ENCODE measurements at places on chromosomes 5 and 9. TPM values are rescaled to one million over a fixed set of nuclear protein-coding genes. Genes with fewer than 3 reads are reported as not detected.
A peak's percentile ranks its signal among the peaks of the same experiment; 100 is the strongest.

Gene RGS3
- 18.3 TPM for total RNA-seq

Gene ECSCR
- 1.0 TPM for total RNA-seq

Gene DELE1
- total RNA-seq, result 32.5 TPM

Gene C5orf34
- total RNA-seq, result 0.55 TPM

Gene SARDH
- 8.9 TPM for total RNA-seq

Gene ITK
- total RNA-seq, result 0.81 TPM

Gene LCN6
- total RNA-seq, result not detected

Gene KIF24
- total RNA-seq, result 0.41 TPM

Gene PCSK1
- total RNA-seq, result 4.8 TPM

Gene PHPT1
- total RNA-seq, result 75.2 TPM

DNA sequence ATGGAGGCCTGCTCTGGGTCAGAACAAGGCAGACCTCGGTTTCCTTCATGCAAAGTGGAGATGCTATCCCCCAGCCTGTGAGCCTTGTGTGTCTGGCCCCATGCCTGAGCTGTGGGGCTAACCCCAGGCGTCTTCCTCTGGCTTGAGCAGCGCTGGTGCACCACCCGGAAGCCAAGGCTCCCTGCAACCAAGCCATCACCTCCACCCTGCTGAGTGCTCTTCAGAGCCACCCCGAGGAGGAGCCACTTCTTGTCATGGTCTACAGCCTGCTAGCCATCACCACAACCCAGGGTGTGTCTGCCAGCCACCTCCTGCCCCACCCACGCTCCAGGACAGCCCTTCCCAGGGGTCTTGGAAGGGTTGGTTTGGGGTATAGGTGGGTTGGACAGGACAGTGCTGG is 16.2 kb downstream of the REXO4 start:
- DNase-seq, result no peak

DNA sequence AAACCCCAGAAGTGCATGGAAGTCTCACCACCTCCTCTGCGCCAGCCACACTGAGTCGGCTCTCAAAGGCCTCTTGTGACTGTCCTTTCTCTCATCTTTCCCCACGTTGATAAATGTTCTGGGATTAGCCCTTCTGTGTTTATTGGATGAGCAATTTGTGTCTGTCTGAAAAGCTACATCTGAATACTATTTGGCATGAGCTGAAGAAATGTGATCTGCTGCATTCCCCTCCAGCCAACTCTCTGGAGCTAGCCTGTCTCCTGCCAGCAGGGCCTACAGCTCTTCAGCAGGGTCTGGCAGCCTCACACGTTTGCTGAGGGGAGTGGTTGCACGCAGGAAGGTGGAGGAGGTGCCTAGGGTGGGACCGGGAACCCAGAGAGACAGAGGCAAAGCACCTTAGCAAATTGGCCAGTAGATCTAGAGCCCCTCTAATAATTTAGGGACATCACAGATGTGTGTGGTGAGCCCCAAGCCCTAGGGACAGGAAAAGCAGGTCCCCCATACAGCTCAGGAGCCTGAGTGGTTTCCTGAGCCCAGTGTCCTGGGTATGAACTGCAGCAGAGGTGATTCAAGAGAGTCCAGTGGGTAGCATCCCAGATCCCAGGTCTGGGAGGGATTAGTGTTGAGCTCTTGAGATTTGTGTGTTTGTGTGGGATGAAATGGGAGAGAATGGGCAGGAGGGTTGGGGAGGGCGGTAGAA is 20.5 kb upstream of the B4GALT1 start:
- DNase-seq, result no peak

DNA sequence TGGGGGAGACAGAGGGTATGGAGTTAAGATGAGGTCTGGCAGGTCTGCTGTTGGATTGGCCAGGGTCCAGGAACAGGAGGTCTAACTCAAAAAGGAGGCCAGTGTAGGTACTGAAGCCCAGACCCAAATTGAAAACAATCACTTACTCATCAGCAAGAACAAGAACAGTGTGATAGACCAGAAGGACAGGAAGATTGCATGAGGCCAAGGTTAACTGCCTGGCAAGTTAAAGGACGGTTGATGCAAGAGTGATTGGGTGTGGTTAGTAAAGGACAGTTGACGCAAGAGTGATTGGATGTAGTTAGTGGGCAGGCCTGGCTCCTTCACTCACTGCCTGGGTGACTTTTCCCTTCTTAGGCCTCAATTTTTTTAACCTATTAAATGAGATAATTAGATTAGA is 132.6 kb downstream of the PDZD2 start:
- DNase-seq, result no peak

GRCh38 chr5:54049963-54050362 is 260.4 kb downstream of the ARL15 start:
- no peak for DNase-seq

GRCh38 chr5:43390471-43390870 is 21.7 kb downstream of the CCL28 start:
- DNase-seq, result no peak

DNA sequence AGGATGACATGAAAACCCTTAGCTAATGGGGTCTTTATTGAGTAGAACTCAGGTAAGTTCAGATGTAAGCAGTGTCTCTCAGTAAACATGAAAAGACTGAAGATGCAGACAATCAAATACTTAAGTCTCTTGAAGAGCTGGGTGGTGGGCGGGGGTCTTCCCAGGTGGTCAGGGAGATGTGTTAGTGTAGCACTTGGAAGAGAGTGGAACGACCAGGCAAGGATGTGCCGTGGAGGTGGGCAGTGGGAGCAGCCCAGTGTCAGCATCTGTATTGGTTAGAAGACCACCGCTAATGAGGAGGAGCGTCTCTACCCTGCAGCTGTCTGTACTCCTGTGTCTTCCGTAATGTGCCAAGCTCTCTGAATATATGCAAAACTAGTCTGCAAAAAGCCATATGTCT is 4.4 kb downstream of the S1PR3 start:
- DNase-seq, result no peak

DNA sequence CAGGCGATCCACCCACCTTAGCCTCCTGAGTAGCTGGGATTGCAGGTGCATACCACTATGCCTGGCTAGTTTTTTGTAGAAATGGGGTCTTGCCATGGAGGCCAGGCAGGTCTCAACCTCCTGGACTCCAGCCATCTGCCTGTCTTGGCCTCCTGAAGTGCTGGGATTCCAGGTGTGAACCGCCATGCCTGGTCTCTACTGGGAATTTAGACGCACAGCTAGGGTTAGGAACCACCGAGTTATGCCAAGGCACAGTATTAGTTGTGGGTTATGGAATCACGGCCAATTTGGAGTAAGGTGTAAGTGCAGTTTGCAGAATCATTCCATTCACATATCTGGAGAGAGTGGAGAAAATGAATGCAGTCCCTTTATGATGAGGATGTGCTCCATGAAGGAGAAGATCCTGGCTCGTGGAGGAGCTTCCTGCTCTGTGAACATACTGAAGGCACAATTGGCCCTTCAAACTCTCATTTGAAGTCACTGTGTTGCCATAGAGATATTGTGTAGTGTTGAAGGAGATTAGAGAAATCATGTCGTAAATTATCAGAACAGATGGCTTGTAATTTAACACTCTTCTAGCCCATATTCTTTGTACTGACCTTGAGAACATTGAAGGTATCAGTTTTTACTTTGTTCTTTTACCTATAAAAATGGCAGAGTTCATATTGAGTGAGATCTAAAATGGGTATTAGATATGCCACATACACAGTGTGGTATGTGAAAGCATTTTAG is 18.8 kb downstream of the TRIO start:
- DNase-seq, result no peak

- DNase-seq, result peak; percentile 54
These were observed 204.4 kb upstream of the IER5L start for GRCh38 chr9:129382281-129383018.

- no peak for DNase-seq
These were observed 100.6 kb downstream of the TRIO start for GRCh38 chr5:14243766-14244165.

- DNase-seq, result no peak
These were observed 186.9 kb upstream of the GNA14 start for GRCh38 chr9:77834898-77835488.

DNA sequence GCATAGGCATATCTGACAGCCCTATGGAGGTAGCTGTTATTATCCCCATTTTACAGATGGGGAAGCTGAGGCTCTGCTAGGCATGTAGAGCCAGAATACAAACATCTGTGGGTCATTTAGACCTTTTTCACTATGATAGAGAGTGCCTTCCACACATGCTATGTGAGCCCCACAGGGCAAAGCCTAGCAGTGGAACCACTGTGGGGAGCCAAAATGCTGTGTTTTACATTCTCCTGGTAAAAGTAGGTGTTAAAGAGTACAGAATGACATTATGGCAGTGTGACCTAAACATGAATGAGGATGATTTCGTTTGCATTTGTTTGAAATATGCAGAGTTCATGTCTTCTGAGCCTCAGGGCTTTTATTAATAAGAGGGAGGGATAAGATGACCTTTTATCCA is 265.2 kb downstream of the MAST4 start:
- DNase-seq, result no peak

GRCh38 chr9:74304598-74304997 is 192.5 kb upstream of the RORB start:
- DNase-seq, result no peak

- DNase-seq, result no peak
These were observed 139.2 kb upstream of the ATP10B start for GRCh38 chr5:160991205-160991604.

GRCh38 chr5:62284946-62285891 is 20.8 kb upstream of the KIF2A start:
- DNase-seq, result no peak

- no peak for DNase-seq
These were observed 37.6 kb upstream of the RAI14 start for GRCh38 chr5:34618371-34619065.

DNA sequence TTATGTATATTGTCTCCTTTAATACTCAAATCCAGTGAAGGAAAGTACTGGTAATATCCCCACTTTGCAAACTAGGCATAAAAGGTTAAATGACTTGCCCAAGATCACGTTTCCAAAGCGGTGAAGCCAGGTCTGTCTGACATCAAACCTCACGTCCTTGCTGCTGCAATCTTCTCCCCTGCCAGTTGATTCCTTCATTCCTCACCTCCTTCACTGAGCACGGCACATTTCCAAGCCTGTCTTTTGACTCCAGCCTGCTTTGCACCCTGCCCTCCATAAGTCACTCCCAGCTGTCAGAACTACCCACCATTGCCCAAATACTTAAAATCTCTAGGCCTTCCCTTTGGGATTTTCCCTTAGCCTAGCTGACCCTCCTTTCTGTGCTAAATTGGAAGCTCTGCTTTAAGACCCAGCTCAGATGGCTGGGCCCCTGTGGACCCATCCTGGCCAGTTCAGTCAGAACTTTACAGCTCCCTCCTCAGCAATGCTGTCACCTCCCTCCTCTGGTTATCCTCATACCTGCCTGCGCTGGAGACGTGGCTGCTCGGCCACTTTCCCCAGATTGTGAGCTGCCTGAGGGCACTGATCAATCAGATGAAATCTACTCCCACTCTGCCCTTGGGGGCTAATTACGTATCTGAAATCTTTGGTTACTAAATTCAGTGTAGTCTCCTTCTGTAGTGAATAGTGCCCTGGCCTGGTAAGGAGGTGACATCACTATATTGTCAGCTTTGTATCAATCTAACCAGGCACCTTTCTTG is 51.2 kb downstream of the SLC36A1 start:
- no peak for DNase-seq

- no peak for DNase-seq
These were observed 62.5 kb downstream of the GIN1 start for GRCh38 chr5:103057208-103058130.

DNA sequence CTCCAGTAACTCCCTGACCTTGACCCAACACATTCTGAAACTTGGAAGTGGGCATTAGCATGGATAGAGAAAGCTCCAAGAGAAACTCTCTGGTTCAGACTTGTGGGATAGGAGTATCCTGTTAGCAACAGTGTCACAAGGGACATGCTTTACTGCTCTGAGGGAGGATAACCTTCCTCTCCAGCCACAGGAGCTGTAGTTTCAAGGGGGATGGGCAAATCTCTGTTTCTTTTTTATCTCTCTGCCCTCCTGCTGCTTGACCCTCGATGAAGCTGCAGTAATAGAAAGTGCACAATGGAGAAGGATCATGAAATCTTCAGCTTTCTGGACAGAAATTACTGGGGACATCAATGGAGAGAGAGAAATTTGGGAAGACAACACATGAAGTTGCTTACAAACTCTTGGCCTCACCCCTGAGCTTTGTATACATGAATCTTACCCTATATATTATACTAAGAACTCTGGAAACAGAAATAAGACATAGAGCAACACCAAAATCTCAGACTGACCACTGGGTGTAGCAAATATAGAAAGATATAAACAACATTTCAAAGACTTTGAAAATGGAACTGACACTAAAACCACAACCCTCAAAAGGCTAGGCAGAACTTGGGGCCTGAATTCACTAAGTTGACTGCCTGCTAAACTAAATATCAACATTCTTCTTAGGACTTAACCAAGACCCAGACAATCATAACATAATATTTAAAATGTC is 471.0 kb upstream of the MEF2C start:
- no peak for DNase-seq

- no peak for DNase-seq
These were observed 5.8 kb upstream of the RAB14 start for GRCh38 chr9:121207371-121207940.

- DNase-seq, result peak; percentile 72
These were observed 197.1 kb downstream of the TTLL11 start for GRCh38 chr9:121895818-121896544.

DNA sequence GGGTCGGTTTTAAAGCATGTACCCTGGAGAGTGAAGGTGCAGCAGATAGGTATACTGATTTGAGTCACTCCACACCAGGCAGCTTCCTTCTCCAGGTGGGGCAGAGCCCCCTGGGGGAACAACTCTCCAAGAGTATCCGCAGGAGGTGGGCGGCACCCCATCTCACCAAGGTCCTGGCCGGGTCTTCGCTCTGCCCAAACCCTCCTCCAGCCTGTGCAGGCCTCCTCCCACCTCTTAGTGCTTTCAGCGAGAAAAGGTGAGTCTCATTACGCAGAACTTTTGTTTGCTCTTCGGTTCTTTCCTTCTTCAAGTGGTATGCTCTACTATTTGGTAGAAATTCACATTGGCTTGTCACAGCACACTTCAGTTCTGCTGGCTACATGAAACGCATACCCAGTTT is 13.7 kb downstream of the SPACA9 start:
- DNase-seq, result no peak

DNA sequence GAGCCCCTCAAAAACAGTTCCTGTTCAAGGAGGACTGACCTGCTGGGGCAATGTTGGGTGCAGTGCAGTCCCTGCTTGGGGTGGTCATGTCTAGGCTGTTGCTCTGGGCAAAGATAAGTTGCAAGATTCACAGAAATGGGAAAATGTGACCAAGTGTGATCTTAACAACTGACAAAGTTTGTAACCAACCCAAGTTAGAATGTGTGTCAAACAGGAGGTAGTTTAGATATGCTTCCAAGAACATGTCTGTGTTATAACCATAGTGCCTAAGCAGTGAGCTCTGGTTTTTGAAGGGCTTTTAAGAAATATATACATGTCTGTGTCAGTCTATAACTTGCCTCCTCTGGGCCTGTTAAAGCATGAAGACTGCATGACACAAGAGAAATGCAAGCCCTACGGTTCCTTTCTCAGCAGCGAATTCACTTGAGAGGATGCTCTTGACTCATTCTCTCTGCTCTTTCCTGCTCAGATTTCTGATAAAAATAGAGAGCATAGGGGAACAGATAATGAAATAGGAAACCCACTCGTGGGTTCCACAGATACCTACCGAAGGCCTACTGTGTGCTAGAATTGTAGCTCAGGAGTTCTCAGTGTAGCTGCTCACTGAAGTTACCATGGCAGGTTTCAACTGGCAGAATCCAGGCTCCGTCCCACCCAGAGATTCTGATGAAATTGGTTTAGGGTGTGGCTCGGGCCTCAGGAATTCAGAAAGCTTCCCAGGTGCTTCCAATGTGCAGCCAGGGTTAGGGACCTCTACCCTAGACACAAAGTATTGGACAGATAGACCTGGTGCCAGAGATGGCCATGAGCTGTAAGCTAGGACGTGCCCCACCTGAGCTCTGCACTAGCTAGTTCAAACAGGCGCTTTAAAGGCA is 52.4 kb downstream of the ARHGEF37 start:
- no peak for DNase-seq

Data from pancreas (tissue), 10 donors.